ENCODE measurements at places on chromosomes 2 and 18. TPM values are rescaled to one million over a fixed set of nuclear protein-coding genes. Genes with fewer than 3 reads are reported as not detected.

- no peak for DNase-seq
Measured at GRCh38 chr2:159022019-159022418, 53.6 kb downstream of the TANC1 start.

GRCh38 chr2:24671230-24671629 is 122.0 kb downstream of the PTRHD1 start:
- DNase-seq: no peak

GRCh38 chr2:97714084-97714949 is 941 bp downstream of the ZAP70 start:
- DNase-seq: no peak

- no peak for DNase-seq
Measured at GRCh38 chr2:69221960-69222751, 164.9 kb downstream of the GFPT1 start.

DNA sequence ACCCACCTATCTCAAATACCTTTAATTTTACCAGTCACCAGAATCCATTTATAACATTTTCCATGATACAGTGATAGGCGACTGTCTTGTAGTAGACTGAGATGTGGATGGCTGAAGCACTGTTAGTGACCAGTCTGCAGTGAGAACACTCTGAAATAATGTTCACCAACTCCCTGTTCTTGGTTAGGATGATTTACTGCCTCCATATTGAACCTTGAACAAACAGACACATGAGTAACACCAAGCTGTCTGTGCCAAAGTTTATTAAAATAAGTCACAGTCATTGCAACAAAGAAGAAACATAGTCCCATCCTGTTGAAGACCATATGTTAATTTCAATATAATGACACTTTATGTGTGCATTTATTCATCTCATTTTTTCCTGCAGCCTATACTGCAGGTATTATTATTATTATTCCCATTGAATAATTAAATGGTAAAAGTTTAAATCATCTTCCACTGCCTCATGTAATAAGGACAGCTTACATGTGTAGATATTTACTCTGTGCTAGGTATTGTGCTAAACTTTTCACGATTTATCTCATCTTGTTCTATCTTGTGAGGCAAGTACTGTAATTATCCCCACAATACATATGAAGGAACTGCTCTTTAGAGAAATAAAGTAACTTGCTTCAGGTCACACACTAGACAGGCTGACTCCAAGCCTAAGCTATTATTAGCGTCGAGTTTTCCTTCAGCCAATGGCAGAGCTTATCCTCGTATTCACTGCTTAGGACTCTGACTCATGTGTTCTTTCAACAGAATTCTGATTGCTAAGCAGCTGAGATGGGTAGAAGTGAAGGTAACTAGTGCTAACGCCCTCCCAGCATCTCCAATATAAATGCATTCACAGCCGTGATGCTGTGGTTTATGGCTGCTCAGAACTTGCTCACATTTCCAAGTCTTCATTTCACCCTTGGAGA is 62.5 kb downstream of the ONECUT2 start:
- DNase-seq: no peak

GRCh38 chr2:62361964-62362363 is 144.0 kb downstream of the TMEM17 start:
- DNase-seq: no peak

DNA sequence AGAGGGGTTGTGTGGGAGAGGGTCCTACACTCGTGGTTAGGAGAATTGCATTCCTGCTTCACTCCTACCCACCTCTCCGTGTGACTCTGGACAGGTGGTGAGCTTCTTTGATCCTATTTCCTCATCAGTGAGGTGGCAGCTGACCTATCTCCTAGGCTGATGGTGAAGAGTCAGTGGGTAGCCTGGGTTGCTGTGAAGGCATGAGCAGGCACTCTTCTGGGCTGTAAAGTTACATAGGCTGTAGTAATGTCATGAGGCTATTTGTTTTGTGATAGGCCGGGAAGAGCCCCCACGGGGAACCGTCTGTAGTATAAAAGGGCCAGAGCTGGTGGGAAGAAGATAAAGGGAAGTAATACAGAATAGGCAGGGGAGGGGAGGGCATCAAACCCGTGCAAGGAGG is 83.8 kb downstream of the TMEM247 start:
- DNase-seq: no peak

- no peak for DNase-seq
Measured at GRCh38 chr2:113046465-113046864, 6.2 kb downstream of the IL36B start.

GRCh38 chr18:28485918-28486317 is 309.0 kb upstream of the CDH2 start:
- DNase-seq: no peak

- DNase-seq: no peak
Measured at GRCh38 chr18:55390898-55391297, 197.1 kb downstream of the TCF4 start.

DNA sequence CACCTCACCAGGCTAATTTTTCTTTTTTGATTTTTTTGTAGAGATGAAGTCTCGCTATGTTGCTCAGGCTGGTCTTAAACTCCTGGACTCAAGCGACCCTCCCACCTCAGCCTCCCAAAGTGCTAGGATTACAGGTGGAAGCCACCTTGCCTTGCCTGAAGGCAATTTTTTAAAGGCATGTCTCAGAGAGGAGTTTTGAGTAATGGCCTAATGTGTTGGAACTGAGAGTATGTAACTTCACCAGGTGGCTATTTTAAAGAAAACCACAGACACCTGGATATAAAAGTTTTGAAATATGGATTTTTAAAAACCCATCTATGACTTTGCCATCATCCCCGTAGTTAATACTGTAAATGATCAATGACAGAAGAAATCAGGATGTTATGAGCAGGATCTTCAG is 119.8 kb upstream of the ATP8B1 start:
- DNase-seq: no peak

- peak; percentile 52 for DNase-seq
Measured at GRCh38 chr2:168851674-168852320, 38.4 kb downstream of the SPC25 start.

GRCh38 chr18:35582899-35583558 is 1.5 kb downstream of the GALNT1 start:
- DNase-seq: no peak

DNA sequence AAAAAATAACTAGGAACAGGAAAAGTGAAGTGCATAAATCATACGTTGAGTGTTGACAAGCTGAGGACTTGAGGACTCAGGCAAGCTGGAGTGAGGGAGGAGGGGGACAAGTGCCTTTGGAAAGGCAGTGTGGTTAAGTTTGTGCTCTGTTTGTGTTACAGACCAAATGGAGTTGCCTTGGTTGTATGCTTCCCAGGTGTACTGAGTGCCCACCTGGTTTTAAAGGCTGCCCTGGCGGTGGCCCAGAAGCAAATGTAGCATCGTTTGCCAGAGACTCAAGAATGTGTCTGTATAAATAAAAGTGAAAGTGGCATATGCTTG is 240.9 kb downstream of the PRKCE start:
- no peak for DNase-seq

GRCh38 chr2:165601928-165602521 is 132.5 kb downstream of the CSRNP3 start:
- DNase-seq: no peak

The LYPD6 gene
- 0.48 TPM for polyA plus RNA-seq

The NRP2 gene
- 5.7 TPM for polyA plus RNA-seq

The SERPINB13 gene
- not detected for polyA plus RNA-seq

The NT5DC4 gene
- not detected for polyA plus RNA-seq

The IL36B gene
- polyA plus RNA-seq: not detected

The FKBP7 gene
- 11.7 TPM for polyA plus RNA-seq

The VWA3B gene
- polyA plus RNA-seq: 0.23 TPM

The ASXL3 gene
- 0.97 TPM for polyA plus RNA-seq

The STPG4 gene
- not detected for polyA plus RNA-seq

The EDAR gene
- polyA plus RNA-seq: not detected

Data from right cardiac atrium (tissue), 5 donors.